Thoracic aorta (tissue), 2 donors: ENCODE measurements at places on chromosomes 7 and 10. TPM values are rescaled to one million over a fixed set of nuclear protein-coding genes. Genes with fewer than 3 reads are reported as not detected.

The SMO gene
- total RNA-seq, result 16.4 TPM

The SNX8 gene
- 29.6 TPM for total RNA-seq

The ATRNL1 gene
- total RNA-seq, result 57.4 TPM

The NUTM2B gene
- 0.78 TPM for total RNA-seq

- no peak for DNase-seq
Measured at GRCh38 chr7:611281-611810, 91.7 kb upstream of the PDGFA start.

- DNase-seq, result peak; percentile 27
Measured at GRCh38 chr7:27944643-27945042, 204.7 kb downstream of the TAX1BP1 start.

DNA sequence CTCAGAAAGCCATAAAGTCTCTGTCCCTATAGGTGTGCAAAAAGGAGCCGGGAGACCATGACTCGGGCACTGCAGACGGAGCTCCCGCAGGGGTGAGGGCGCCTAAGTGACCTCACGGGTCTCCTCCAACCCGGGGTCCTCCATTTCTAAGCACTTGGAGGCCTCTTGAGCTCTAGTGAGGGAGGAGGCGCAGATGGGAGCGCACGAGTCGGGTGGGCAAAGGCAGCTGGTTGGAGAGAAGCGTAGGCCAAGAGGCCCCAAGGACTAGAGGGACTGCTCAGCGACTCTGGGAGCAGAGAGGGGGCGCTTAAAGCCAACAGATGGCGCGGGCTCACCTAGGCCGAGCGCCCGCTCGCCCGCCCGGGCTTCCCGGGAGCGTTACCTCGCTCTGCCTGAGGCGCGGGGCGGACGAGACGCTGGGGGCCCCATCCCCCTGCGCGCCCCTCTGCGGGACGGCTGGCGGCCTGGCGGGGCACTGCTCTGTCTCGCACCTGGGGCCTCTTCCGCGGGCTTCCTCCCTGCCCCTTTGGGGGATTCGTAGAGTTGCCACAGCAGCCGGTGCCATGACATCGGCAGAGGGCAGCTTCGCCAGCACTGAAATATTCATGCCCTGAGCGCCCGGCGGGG is 523 bp upstream of the CDH23 start:
- DNase-seq, result no peak

- no peak for DNase-seq
Measured at GRCh38 chr7:127514499-127514898, 70.9 kb downstream of the GCC1 start.

DNA sequence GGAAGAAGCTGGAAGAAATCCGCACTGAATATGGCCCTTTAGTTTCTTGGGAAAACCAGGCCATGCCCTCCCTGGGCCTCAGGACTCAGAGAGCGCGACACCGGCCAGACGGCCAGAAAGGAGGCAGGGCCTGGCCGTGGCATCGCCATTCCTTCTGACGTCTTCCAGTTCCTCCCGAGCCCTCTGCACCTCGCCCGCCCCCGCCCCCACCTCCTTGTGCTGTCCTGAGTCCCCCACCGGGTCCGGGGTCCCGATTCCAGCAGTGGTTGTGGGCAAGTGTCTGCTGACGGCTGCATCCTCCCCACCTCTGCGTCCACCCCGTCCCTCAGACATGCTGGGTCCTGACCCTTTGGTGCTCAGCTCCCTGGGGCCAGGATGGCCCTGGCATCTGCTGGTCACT is 312.1 kb upstream of the SHH start:
- no peak for DNase-seq

- DNase-seq, result no peak
Measured at GRCh38 chr7:1755783-1756625, 85.9 kb downstream of the ELFN1 start.

DNA sequence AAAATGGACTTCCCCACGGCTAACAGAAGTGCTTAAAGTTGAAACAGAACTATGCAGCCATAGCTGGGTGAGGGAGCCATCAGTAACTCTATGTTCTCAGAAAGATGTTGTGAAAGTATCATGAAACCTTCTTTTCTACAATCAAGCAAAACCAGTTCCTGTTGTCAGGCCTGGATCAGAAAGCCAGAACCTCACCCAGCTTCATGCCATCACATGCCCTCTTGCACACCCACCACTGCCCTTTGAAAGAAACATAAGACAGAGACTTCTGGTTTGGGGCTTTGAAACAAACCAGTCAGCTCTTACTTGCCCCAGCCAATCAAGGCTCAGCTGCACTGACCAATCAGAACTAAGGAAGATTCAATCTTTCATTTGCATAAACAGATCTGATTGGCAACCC is 230.8 kb upstream of the FERD3L start:
- DNase-seq, result no peak

DNA sequence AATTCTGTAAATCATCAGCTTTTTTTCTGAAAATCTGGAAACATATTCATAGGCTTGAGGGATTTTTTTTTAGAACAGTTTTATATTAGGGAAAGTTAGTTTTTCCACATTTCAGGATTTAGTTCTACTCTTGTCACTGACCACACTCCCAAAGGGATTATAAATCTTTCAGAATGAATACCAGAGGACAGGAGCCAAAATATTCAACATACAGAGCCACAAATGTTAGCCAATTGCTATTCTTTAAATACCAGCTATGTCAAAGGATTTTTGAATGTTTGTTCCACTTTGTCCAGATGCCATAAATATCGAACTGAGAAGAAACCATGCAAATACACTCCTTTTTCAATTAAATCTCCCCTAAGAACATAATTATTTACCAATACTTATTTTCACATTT is 50.7 kb downstream of the ODAD2 start:
- DNase-seq, result no peak

DNA sequence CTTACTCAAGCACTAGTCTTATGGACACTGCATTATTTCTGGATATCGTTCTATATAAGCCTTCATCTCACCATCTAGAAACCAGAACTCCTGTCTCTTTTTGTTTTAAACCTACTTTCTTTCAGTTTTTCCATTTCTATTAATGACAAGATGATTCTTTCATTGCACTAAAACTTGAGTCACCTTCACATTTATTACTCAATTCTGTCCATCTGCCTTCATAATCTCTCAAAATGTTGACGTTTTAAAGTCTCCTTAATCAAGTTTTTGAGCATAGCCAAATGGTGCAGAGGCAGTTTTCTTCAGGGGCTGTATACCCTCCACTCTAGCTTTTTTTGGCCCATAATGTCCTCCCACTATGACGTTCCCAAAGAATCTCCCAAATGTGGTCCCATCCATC is 17.6 kb downstream of the STAM start:
- no peak for DNase-seq

GRCh38 chr10:77944519-77944918 is 18.0 kb upstream of the DLG5 start:
- no peak for DNase-seq

DNA sequence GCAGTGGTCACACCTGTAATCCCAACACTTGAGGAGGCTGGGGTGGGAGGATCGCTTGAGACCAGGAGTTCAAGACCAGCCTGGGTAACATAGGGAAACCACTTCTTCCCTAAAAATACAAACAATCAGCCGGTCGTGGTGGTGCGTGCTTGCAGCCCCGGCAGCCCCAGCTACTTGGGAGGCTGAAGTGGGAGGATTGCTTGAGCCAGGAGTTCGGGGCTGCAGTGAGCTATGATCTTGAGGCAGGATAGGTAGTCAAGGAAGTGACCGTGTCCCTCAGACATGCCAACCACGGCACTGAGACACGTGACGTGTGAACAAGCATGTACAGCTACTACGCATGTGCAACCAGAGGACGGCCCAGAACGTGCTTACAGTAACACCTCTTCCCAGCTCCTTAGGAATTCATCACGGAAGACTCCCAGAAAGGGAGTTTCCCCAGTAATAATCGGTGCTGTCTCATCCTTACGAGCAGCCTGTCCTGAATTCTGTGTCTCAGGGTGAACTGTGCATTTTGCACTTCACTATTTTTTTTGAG is 5.3 kb downstream of the GUSB start:
- DNase-seq, result no peak
